ENCODE measurements at places on chromosomes 4 and X.

DNA sequence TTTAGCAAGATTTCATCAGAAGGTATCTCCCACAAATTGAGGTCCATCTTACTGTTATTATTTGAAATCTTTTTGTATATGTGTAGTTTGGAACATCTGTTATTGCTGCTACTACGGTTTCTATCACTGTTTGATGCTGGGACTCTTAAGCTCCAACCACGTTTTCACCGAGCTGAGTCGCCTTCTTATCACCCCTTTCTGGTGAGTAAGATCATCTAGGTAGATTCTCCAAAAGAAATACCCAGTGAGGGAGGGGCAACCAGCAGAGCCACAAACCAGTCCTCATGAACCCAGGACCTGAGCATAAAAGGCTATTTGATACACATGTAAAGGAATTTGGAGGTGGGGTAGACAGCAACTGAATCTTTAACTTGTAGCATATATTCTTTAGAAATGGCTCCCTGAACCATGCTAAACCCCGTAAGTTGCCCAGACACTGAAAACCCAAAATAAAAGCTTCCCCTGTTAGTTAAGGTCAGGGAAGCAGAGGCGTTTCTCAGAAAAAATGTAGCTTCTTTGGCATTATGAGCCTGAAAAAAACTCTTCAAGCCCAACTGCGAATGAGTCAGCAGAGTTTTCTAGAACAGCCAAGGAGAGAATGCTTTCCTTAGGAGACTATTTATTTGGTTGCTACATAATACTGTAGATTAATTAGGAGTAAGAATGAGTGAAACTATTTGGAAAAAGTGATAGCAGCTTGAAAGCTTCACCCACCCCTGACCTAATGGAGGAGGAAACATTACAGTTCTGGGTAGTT lies 53.8 kb upstream of the ATXN3L start:
- DNase-seq: no peak

DNA sequence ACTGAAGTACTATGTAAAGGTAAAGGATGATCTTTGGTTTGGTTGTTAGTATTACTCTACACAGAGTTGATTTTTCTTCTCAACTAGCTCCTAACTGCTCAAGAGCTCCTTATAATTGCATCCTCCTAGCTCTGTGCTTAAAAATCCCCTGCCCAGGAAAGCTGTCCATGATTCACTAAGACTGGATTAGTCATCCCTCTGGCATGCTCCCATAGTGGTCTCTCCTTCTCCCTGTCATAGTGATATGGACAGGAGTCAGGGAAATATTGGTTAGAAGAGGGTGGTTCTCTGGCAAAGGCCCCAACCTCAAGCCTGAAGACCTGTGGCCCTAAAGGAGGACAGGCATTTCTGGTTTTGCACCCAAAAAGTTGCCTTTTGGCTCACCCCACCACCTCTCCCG lies 242.3 kb upstream of the KCNIP4 start:
- DNase-seq: no peak

- no peak for DNase-seq
Observed at GRCh38 chr4:74402692-74403456, 37.9 kb downstream of the EREG start.

DNA sequence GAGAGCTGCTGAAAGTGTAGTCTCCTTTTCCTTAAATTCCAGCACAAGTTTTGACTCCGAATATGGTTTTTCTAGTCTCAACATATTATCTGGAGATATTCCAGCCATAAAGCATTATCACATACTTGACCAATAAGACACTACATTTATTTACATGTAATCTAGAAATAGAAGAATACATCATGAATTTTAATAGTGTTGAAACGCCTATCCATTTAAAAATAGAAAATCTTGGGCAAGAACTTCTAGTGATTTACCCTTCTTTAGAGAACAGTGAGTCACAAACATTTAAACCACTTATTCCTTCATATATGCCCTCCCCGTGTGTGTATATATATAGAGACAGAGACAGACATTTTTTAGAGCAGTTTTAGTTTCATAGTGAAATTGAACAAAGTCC lies 161.5 kb downstream of the SOWAHB start:
- DNase-seq: no peak

GRCh38 chr4:18751083-18751482 lies 729.5 kb upstream of the LCORL start:
- no peak for DNase-seq

DNA sequence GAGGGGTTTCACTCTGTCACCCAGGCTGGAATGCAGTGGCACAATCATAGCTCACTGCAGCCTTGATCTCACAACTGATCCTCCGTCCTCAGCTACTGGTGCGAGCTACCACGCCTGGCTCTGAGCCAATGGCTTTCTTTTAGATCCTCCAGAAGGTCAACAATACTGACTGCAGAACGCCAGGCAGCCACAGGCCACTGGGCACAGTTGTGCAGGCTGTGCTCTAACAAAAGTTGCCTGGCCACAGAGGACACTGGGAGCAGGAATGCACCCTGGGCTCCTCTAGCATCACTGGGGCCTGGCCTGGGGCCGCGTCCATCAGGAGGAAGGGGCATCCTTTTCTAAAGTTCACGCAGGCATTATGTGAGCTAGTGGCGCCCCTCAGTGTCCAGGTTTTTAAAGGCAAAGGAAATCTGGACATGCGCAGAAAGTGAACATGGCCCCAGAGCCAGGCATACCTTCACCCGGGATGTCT lies 14.9 kb upstream of the PORCN start:
- no peak for DNase-seq

- DNase-seq: no peak
Observed at GRCh38 chrX:56107320-56107719, 124.8 kb upstream of the KLF8 start.

DNA sequence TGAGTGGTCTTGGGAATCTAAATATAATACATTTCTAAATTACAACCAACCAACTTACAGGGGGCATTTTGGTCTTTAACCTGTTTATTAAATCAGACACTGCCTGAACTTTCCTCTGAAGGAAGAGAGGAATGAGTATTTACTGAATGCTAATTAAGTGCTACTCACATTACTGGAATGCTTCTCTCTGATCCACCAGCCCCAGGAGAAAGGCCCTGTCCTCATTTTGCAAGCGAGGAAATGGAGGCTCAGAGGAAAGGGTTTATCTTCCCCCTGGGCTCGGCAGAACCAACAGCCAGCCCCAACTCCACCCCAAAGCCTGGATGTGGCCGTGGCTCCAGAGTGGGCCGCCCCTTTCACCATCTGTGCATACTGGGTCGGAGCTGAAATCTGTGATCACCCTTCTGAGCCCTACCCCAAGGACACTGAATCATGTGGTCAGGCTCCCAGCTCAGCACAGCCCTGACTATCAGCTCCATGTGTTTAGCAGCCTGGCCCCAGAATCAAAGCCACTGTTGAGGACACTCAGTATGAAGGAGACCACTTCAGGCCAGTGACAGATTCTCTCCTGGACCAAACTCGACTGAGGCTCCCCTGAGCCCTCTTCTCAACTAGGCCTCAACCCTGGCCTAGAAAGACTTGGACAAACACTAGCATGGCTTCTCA lies 56.7 kb upstream of the ENPP6 start:
- DNase-seq: no peak

Data from glomerular endothelial cell (primary cell).